H1 (cell line): ENCODE measurements at places on chromosomes 2 and 18.

DNA sequence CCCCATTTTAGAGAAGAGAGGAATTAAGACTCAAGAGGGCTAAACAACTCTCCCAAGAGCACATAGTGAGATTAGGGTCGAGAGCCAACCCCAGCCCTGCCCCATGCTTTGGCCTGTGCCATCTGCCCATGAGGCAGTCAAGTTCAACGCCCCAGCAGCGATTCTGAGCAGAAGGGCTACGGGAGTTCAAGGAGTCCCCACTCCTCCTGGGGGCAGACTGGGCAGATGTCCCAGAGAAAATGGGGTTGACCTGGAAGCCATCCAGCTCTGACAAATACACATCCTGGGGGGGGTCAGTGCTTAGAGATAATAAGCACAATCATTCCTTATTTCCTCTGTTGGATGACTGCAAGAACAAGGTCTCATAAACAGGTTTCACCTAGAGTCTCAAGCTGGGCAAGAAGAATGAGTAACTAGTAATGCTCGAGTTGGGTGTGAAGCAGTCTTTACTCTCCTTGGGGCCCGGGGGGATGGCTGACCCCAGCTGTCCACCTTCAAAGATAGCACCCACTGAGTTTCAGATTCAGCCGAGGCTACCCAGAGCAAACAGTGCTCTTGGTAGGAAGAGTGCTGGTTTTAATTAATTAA, 716.4 kb downstream of the RNF144A start:
- no peak for DNase-seq

DNA sequence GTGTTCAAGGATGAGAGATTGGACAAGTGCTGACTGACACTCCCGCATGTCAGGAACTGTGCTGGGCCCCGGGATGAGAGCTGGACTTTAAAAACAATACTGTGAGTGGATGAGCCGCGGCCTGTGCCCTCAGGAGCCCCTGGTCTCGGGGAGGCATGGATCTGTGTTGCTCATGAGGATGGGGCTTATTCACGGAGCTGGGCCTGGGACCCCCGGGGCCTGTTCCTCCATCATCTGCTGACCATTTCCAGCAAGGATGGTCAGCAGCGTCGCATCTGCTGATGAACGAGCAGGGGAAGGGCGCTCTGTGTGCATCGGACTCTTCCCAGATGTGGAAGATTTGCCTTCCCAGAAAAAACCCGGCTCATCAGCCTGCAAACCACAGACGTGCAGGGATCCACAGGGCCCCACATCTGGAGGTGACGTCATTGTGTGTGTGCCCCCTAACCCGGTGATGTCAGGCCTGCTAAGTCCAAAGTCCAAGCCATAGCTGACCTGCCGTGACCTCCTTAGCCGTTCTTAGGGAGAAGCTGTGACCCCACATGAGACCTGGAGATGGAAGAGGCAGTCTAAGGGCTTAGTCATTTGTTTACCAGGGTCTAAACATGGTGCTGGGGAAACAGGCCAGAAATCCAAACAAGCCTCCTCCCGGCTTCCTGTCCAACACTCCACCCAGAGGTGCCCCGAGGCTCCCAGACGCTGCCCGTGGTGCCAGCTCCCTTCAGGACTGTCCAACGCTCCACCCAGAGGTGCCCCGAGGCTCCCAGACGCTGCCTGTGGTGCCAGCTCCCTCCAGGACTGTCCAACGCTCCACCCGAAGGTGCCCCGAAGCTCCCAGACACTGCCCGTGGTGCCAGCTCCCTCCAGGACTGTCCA, 143.9 kb downstream of the PXDN start:
- DNase-seq, result no peak

- no peak for DNase-seq
Measured at GRCh38 chr18:65235966-65236624, 514.7 kb upstream of the CDH7 start.

- no peak for DNase-seq
Measured at GRCh38 chr2:86466306-86466705, 25.1 kb downstream of the KDM3A start.

- no peak for DNase-seq
Measured at GRCh38 chr2:35447821-35448220, 907.8 kb upstream of the CRIM1 start.

GRCh38 chr2:43542285-43542933, 53.4 kb downstream of the THADA start:
- no peak for DNase-seq

DNA sequence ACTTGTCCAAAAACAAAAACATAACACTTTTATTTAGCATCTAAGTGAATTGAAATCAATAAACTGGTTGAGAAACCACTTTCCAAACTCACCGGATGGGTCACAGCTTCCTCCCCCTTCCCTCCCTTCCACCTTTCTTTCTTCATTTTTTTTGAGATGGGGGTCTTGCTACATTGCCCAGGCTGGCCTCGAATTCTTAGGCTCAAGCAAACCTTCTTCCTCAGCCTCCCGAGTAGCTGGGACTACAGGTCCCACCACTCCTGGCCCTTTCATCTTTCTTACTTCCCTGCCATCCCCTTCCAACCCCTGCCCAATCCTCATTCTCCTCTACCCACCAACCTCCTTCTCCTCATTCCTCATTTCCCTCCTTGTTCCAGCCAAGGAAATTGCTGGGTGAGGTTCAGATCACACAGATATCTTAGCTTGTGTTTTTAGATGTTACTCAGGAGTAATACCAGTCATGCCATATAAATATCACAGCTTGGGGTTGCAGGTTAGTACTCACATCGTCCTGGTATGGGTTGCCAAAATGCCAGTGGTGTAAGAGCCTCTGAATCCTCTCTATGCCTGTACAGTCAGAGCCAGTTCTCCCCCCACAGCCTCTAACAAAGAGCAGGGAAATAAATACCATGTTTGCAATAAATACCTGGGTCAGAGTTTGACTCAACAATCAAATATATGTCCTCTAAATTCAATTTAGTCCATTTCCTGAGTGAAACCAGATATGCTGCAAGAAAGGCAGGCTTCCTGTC, 132.7 kb upstream of the NDUFV2 start:
- DNase-seq, result no peak

DNA sequence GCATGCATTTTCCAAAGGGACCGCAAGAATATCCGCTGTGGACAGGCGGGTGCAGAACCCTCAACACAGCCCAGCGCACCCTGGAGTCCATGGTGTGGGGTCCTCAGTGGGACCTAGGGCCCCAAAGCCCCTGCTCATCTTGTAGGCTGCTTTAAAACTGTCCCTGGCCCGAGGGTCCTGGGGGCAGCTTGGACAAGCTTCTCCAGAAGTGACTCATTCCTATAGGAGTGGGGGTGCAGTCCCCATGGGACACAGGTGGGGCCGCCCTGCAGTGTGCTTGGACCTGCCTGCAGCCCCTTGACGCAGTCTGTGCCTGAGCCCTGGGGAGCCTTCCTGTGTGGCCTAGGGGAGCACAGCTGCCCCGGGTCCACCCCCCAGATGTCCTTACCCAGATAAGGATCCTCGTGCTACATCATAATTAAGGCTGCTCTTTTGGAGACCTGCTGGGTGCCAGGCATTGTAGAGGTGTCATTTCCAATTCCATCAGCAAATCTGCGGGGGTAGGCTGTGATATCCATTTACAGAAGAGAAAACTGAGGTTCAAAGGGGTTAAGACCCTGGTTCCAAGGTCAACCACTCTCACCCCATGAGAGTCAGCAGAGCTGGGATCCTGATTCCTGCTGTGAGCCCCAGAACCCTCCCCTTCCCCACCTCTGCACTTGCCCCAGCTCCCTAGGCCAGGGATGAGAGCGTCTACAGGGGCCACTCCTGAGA, 1.7 kb upstream of the HS6ST1 start:
- DNase-seq, result peak; percentile 48

- DNase-seq, result no peak
Measured at GRCh38 chr2:60976256-60976850, 41.2 kb upstream of the PEX13 start.

DNA sequence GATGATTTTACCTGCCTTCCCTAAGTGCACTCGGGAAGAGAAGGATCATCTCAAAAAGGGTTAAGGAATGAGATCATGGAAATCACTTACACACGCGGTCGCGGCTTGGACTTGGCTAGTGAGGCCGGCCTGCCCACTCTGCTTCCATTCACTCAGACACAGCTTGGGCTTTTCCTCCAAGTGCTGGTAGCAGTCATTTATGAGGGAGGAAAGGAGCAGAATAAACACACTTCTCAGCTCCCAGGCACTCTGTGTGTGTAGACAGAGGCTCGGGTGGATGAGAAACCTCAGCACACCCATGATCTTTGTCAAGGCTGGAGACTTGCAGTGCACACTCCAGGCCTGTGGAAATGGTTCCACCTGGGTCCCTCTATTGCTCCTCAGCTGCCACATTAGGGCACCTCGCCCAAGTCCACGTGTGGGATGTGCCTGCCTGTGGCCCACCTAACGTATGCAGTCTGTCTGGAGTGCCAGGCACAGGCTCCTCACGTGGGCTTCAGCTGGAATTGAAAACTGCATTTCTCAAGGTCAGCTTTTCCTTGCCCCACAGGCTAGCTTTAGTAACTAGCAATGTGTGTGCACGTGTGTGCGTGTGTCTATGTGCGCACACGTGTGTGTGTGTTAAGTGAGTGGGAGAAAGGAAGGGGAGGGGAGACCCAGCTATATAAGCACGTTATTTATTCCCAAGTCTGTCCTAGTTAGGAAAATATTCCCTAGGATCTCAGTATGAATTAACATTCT, 288.4 kb downstream of the SOX11 start:
- DNase-seq, result no peak

DNA sequence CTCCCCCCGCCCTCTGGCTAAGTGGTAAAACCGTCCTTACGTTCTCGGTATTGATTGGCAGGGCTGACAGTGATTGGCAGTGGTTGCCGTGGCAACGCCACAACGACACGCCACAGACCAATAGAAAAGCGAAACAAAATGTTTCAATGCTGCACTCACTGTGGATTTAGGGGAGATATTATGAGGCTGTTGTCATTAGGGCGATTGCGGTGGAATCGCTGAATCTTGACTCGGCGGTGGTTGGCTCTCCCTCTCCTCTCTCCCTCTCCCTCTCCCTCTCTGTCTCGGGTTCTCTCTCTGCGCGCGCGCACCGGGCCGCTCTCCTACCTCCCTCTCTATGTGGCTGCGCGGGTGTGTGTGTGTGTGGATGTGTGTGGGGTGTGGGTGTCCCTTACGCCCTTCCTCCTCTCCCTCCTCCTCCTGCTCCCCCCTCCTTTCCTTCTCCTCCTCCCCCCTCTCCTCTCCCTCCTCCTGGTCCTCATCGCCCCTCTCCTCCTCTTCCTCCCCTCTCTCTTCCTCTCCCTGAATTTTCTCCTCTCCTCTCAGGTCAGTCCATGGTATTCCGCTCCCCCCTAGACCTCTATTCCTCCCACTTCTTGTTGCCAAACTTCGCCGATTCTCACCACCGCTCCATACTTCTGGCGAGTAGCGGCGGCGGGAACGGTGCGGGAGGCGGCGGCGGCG, at the start of gene SIX3:
SIX3 (plus strand) TSS at position 152 of the 684 bp plus-strand sequence; CDS start at position 555, 403 bp downstream.
- no peak for DNase-seq

DNA sequence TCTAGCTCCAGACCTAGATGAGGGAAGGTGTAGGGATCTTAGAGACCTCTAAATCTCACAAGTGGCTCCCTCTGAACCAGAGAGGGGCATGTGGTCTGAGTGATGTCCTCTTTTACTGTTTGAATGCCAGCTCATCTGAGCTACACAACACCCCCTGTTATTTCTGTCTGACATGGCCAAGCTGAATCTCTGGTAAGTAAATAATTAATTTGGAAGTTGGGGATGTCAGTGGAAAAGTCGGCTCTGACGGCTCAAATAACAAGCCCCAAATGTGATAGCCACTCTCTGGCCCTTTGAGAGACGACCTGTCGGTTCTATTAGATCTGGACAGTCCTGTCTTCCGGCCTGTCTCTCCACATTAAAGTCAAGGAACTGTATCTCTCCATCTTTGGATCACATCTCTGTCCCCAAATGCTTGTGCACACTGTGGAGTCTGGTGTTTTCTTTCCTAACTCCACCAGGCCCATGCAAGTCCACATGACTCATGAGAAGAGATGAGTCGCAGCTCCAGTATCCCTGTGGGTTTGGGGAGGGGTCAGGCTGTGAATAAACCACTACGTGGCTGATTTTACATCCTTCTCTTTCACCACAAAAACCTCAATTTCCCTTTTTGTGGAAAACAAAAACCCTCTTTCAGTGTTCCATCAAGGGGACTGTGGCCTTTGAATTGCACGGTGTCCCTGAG, 52.5 kb downstream of the SETBP1 start:
- no peak for DNase-seq

GRCh38 chr2:110905217-110905616, 172.8 kb downstream of the ACOXL start:
- DNase-seq, result no peak

DNA sequence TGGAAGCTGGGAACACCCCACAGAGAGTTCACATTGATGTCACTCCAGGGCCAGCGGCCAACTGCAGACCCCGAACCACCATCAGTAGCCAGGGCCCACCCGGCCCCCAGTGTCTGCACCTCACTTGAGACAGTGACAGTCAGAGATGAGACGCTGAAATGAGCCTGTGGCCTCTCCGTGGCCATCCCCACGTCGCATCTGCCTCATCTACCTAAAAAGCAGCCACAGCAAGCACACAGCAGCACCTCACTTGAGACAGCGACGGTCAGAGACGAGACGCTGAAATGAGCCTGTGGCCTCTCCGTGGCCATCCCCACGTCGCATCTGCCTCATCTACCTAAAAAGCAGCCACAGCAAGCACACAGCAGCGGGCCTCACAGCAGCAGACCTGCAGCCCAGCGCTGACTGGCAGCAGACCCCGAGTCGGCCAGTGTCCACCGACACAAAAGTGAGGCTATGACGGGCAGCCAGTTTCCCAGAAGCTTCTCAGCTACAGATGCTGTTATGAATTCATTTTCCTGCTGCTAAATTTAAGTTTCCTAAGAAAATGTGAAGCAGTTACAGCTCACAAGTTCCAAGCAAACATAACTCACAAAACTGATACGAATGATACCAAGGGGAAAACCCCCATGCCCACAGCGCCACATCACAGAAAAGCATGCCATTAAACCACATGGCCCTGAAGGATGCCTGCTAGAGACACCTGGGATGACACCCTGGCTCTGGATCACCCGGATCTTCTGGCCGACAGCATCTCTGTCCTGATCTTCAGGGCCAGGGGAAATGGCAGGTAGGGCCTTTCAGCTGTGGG, 27.7 kb downstream of the SNORC start:
- no peak for DNase-seq
